ENCODE measurements at places on chromosomes 6 and 20.

- peak; percentile 32 for DNase-seq
These were observed 182.5 kb downstream of the MAFB start for GRCh38 chr20:40506537-40506939.

DNA sequence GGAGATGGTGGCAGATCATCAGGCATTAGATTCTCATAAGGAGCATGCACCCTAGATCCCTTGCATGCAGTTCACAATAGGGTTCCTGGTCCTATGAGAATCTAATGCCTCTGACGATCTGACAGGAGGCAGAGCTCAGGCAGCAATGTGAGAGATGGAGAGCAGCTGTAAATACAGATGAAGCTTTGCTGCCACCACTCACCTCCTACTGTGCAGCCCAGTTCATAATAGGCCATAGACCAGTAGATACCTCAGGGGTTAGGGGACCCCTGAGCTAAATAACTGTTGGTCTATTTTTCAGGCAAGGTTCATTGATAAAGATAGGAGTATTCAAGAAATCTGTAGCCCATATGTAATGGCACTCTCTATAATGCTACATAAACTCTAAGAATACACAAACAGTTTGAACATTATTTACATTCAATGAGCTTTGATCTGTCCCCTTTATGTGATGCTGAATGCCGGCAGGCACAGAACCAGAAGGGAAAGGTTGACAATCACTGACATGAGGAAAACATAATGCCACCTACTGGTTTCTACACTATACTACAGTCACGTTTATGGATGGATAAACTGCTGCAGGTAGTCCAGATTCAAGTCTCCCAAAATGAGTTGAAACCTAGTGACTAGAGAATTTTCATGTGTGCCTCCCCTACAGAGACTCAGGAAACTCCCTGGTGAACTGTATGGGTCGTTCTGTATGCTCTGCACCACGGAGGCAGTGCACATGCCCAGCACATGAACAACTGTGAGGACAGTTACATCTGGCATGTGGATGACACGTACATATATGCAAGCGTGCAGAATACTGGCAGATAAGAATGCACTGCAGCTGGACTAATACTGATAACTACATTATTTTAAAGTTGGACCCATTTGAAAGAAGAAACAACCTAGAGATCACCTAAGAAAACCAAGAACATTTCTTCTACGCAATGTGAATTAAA is 72.0 kb downstream of the DST start:
- no peak for DNase-seq

DNA sequence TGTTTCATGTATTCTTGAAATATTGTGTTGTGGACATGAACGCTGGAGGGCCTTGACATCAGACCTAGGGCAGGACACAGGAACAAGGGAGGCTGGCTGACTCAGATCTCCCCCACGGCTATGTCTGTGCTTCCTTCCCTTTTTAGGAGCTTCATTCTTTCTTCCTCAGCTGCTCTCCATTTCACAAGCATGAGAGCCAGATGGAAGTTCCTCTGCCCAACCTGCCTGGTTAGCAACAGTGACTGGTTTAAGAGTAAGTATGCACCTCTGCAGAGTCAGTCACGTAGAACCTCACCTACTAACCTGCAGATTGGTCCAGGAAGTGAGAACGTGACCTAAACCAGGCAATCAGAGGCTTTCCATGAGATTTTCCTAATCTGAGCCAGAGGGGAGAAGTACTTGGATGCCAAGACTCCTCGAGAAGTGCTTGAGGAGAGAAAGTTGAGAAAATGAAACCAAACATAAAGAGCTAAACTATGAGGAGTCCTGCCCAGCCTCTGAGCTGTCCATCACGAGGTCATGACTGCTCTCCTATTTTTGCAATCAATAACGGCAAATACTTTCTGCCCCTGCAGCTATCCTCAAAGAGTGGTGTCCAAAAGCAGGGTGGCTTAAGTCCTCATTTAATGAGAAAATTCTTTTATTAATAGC is 465.2 kb upstream of the CITED2 start:
- no peak for DNase-seq

- DNase-seq = no peak
These were observed 134.6 kb downstream of the SOBP start for GRCh38 chr6:107624541-107624940.

- DNase-seq = no peak
These were observed 170.1 kb downstream of the KIF6 start for GRCh38 chr6:39555136-39555535.

DNA sequence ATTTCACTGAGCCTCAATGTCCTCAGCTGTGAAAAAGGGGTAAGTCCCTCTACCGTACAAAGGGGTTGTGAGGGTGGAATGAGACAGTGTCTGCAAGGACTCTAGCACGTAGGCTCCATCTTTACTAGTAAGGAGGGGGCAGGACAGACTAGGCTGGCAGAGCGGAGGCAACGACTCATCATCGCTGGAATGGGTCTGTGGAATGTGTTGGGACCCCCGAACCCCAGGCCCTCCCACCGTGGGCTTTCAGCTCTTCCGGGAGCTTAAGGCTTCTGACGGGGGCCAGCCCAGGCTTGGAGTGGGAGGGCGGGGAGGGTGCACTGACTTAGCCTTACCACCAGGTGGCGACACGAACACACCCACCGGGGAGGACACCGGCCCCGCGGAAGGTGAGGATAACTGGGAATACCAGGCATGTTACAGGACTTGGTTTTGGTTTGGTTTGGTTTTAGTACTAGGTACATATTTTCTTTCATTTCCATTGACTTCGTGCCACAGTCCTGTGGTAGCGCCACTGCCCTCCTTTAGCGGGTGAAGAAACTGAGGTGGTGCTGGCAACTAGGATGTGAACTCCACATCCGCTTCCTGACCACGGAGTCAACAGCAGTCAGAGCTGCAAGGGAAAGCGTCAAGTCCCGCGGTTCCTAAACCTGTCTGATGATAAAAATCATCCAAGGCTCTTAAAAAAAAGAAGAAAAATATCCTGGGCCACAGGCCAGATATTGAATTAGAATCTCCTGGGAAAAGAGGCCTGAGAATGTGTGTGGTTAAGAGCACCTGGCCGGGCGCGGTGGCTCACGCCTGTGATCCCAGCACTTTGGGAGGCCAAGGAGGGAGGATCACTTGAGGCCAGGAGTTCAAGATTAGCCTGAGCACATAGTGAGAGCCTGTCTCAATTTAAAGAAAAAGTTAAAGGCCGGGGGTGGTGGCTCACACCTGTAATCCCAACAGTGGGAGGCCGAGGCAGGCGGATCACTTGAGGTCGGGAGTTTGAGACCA is 10.3 kb upstream of the TULP1 start:
- DNase-seq = peak; percentile 84

- no peak for DNase-seq
These were observed 65.0 kb upstream of the TOX2 start for GRCh38 chr20:43849496-43850186.

DNA sequence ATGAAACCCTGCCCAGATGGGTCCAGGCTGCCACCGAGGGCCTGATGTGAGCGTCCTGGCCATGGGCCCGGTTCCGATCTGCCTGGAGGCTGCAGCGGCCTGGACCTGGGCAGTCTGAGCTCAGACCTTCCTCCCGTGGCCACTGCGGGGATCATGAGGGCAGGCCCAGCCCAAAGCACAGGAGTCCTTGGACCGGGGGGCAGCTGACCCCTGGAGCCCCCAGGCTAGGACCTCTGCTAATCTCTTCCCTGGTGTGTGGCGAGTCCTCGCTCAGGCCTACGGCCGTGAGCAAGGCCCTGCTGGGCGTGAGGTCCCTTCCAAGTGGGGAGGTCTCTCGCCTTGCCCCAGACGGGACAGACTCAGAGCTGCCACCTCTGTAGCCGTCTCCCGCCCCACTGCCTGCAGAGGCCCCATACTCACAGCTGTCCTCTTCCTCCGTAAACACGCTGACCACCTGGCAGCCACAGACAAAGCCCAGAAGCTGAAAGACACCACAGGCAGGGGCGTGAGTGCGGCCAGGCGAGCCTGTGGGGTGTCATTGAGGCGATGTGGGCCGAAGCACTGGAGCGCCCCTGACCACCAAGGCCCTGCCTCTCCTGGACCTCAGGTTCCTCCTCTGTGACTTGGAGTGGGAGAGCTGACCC is 8.0 kb downstream of the BIRC7 start:
- no peak for DNase-seq
